ENCODE measurements at places on chromosomes 1 and 21.

GRCh38 chr1:203590603-203591002 lies 36.0 kb upstream of the ATP2B4 start:
- DNase-seq: no peak

GRCh38 chr1:96240438-96240837 lies 481.1 kb upstream of the PTBP2 start:
- DNase-seq: no peak

DNA sequence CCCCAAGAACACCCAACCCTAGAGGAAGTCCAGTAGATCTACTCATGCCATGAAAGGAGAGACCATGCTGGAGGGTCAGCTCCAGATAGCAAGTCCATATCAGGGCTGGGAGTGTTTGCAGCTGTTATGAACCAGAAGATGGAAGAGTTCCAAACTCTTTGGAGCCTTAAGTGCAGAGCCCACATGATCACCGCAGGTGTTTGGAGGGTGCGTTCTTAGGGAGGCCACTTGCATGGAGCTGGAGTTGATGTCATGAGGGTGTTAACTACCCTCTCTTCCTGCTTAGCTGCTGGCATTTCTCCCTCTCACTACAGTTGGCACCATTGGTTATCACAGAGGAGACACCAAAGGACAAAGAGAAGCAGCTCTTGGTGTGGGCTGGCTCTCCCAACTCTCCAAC lies 616.9 kb downstream of the AJAP1 start:
- DNase-seq: no peak

- DNase-seq: no peak
Observed at GRCh38 chr1:56709995-56710394, 64.9 kb downstream of the PRKAA2 start.

DNA sequence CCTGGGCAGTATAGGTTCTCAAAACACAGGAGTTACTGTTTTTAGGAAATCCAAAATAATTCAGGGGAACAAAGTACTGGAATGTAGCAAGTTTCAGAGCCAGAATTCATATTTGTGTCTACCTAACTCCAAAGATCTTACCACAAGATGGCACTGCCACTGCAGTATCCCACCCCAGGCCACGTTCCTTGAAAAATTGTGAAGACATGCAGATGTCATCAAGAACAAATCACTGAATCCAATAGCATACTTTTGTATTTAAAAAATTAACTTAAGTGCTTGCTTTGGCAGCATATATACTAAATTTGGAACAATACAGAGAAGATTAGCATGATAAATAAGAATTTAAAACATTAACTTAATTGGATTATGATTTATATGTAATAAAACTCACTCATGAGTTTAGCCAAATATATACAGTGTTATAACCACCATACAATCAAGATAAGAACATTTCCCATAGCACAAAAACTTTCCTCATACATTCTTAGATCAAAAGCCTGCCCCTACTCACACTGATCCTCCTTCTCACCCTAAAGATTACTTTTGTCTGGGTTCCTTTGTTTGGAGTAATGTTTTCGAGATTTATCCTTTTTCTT lies 209.9 kb downstream of the FAF1 start:
- DNase-seq: no peak

- no peak for DNase-seq
Observed at GRCh38 chr1:231971397-231972110, 345.0 kb downstream of the DISC1 start.

- DNase-seq: no peak
Observed at GRCh38 chr1:168772428-168773060, 43.5 kb upstream of the DPT start.

- DNase-seq: no peak
Observed at GRCh38 chr1:223180731-223181321, 37.8 kb upstream of the TLR5 start.

DNA sequence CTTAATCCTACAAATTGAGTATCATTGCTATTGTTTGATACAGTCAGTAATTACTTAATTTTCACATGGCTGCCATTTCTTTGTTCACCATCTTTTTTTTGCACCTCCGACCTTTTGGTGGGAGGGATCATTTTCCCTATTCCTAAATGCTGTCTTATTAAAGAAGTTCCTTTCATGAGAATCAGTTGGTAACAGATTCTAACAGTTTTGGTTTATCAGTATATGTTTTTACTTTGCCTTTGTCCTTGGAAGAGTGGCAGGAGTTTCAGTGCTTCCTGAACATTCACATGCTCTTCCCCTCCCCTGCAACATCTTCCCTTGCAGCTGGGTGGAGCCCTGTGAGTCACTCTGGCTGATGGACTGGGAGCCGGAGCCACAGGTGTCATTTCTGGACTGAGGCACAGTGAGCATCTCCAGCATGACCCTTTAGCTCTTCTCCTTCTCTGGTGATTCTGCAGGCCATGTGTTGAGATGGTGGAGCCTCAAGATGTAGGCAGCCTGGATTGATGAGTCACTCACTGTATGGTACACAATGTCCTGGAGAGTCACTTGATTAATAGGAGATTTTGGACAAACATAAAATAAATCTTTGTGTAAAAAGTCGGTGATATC lies 217.7 kb downstream of the URB2 start:
- DNase-seq: no peak

- DNase-seq: no peak
Observed at GRCh38 chr21:38089763-38090046, 167.1 kb upstream of the KCNJ15 start.

GRCh38 chr21:28923439-28923975 lies 69.2 kb downstream of the LTN1 start:
- no peak for DNase-seq

DNA sequence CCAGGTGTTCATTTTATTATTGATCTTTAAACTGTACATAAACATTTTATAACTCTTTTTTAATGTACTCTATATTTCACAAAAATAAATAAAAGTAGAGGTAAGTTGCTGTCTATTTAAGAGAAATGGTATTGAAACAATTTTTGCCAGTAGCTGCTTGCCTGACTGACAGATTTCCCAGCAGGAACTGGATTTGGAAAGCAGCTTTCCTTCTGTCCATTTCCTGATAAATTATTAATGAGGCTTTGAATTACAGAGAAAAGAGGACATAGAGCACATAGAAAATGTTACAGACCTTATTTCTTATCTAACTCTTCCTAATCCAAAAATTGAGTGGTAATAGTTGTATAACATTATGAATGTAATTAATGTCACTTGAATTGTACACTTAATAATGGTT lies 79.7 kb upstream of the BCL10 start:
- no peak for DNase-seq

DNA sequence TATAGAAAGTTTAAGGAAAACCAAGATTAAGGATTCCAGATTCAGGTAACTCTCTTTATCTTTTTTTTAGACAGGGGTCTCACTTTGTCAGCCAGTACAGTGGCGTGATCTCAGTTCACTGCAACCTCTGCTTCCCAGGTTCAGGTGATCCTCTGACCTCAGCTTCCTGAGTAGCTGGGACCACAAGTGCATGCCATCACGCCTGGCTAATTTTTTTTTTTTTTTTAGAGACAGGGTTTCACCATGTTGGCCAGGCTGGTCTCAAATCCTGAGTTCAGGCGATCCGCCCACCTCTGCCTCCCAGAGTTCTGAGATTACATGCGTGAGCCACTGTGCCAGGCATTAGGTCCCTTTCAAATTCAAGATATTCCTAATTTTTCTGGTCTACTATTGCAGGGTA lies 15.9 kb downstream of the LZIC start:
- DNase-seq: no peak

DNA sequence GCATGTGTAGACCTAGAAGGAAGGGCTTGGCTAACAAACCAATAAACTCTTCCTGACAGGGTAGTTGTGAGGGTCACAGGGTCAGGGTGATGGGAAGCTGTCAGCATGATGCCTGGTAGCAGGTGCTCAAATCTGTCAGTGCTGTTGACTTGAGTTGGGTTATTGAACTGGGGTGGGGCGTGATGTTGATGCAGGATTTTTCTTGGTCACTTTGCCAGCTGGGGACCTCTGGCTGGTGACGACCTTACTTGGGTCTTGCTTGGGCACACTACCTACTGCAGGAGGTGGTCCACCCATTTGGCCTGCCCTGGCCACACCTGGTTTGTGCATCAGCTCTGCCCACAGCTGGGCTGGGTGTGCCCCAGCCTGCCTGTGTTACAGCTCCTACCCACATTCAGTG lies 624.4 kb downstream of the PTPRU start:
- DNase-seq: no peak

- no peak for DNase-seq
Observed at GRCh38 chr1:54488779-54489626, 59.0 kb upstream of the ACOT11 start.

DNA sequence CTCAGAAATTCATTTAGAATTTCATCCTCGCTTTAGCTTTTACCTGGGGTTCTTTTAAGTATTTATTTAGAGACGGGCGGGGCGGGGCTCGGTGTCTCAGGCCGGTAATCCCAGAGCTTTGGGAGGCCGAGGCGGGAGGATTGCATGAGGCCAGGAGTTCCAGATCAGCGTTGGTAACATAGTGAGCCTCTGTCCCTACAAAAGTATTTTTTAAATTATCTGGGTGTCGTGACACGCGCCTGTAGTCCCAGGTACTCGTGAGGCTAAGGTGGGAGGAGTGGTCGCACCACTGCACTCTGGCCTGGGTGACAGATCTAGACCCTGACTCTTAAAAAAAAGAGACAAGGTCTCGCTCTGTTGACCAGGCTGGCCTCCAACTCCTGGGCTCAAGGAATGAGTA lies 942 bp upstream of the RSBN1 start:
- DNase-seq: no peak

- DNase-seq: no peak
Observed at GRCh38 chr1:159554261-159554660, 18.5 kb upstream of the OR10J5 start.

DNA sequence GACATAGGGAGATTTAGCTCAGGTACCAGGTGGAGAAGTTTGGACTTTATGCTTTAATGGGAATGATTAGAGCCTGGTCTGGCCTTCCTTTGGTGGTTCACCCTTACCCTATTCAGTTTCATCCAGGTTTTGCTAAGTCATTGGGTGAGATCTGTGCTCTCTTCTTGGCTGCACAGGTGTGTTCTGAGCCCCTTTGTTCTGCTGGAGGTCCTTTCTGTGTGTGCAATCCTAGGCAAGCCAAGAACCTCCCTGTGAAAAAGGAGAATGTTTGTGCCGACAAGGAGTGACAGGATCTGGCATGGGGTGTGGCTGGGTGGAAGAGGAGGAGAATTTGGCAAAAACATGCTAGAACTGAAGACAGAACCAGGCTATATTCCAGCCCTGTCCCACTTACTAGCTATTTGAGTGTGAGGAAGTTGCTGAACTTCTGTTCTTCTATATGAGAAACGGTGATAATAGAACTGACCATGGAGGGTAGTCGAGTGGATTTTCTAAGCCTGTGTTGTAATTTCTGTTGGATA lies 4.6 kb downstream of the GSTM5 start:
- no peak for DNase-seq

- no peak for DNase-seq
Observed at GRCh38 chr1:25112400-25112799, 119.9 kb downstream of the SYF2 start.

DNA sequence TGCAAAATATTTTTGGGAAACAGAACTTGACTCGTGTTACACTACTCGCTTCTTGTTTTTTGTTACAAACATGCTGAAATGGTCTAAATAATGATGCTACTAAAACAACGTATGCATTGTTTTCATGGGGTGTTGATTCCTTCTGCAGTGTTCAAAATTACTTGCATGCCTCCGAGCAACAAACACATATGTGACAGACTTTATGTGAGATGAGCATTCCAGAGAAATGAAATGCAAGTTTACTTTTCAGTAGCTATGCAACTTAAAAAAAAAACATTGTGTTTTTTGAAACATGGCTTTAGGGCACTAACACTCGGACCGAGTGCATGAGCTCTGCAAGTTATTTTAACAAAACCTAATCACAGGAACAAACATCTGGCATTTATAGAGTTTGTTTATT lies 84.8 kb downstream of the CAMTA1 start:
- DNase-seq: no peak

- no peak for DNase-seq
Observed at GRCh38 chr1:230498704-230499103, 72.6 kb upstream of the PGBD5 start.

DNA sequence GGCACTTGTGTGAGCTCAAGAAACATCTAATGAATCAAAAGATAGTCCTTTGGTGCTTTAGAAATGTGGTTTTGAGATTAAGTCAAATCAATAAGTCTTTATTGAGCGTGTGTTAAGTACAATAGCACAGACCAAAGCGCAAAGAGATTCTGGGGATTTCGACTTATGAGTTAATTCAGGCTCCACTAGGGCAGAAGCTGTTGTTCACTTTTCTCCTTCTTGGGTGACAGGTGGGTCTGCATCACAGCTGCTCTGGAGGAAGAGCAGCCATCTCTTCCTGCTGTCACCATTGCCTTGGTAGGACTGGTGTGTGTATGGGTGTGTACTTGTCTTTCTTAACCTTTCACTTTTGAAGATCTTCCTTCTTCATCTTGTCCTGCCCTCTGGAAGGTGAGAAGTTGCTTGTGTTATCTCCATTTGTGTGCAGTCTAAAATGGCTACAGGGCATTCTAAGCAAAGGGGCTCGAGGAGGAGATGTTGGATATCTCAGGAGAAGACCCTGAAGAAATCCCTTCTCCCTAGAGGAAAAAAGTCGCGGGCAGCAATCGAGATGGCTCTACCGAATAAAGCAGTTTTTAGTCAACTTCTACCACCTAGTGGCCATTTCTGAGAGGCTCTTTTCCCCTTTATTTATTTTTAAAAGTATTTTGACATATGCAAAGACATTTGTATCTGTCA lies 22.9 kb upstream of the DISC1 start:
- no peak for DNase-seq

- DNase-seq: no peak
Observed at GRCh38 chr1:193479187-193479586, 292.8 kb upstream of the B3GALT2 start.

DNA sequence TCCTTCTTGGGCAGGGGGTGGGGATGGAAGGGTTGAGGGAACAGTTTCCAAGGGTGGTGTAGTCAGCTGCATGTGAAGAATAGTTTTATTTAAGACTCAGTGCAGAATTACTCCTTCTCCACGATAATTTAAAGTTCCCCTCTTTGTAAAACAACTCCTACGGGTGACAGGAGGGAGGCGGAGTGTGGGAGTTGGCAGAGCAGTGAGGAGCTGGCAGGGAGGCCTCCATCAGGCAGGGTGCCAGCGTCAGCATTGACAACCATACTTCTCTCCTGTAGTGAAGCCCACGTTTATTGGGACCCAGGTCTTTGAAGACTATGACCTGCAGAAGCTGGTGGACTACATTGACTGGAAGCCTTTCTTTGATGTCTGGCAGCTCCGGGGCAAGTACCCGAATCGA lies 93.8 kb downstream of the MTR start:
- no peak for DNase-seq

DNA sequence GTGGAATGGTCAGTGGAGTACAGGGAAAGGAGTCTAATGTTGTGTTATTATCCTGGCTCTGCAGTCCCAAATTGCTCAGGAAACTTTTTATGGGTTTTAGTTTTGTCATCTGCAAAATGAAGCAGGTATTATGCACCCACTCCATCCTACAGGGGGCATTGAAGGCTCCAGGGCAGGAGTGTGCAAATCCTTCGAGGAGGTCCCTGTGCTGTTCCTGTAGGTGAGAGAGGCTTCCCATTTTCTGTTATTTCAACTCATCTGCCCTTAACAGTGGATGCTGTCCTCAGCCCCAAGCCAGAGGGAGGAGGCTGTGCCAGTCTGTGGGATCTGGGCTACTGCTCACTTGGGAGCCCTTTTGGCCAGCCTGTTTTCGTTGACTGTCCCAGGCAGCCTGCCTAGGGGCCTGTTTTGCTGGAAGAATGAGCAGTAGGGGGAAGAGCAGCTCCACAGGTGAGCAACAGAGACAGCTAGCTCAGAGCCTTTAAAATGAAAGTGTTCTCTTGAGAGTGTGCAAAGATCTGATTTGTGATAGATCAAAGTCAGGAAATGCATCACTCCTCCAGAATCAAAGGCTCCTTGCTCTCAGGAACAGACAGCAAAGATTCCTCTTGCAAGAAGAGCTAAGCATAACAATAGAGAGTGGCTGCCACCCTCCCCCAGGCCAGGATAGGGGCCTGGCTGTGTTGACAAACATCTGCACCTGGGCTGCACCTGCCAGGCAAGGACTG lies 317.6 kb upstream of the PROX1 start:
- DNase-seq: no peak

Data from RWPE2 (cell line).